NCI-H82 (cell line): ENCODE measurements at places on chromosomes 2 and 18.

- DNase-seq, result no peak
Observed at GRCh38 chr2:219702796-219703545, 75.5 kb downstream of the SLC4A3 start.

- no peak for DNase-seq
Observed at GRCh38 chr2:239932881-239933735, 92.0 kb downstream of the NDUFA10 start.

- DNase-seq, result no peak
Observed at GRCh38 chr2:169222665-169223064, 139.7 kb downstream of the LRP2 start.

DNA sequence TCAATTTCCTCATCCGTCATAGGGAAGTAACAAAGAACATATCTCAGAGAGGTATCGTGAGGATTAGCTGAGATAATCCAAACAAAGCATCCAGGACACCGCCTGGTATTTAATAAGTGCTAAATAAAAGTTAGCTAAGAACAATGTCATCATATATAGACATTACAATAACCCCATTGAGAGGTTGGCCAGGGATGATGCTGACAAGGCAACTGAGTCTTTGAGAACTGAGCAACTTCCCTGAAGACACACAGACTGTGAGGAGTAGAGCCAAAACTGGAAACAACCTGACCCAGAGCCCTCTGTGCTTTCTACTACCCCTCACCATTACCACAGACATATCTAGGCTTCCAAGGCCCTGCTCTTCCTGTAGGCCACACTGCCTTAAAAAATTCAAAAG, 1.6 kb upstream of the DCTN1 start:
- no peak for DNase-seq

GRCh38 chr2:61257446-61257845, 95.5 kb downstream of the C2orf74 start:
- no peak for DNase-seq

- DNase-seq, result no peak
Observed at GRCh38 chr2:221524158-221524557, 47.9 kb downstream of the EPHA4 start.

DNA sequence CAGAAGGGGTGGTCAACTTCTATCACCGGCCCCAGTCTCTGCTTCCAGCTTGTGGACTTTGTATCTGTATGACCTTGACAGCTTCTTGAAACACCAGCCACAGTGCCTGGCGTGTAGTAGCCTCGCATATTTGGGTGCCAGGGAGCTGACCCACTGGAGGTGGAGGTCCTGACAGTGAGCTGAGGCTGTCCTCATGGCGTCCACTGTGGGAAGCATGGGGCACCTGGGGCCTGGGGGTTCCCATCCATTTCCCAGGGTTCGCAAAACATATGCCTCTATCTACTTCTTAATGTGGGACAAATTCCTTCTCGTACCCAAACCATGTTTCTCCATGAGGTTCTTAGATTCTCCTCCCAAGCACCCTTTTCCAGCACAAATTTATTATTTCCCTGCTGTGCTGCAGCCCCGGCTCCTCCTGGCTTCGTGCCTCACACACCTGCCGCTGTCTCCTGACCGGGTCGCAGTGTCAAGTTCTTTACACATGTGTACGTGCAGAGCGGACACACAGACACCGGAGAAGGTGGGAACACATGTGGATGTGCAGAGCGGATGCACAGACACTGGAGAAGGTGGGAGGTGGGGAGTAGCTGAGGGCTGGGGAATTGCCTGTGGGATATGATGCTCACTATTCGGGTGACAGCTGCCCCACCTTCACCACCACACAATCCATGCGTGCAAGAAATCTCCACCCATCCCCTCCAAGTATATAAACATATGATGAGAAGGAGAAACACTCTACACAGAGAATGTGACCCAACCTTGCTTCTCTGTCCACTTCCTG, 23.4 kb downstream of the TMEM18 start:
- no peak for DNase-seq

DNA sequence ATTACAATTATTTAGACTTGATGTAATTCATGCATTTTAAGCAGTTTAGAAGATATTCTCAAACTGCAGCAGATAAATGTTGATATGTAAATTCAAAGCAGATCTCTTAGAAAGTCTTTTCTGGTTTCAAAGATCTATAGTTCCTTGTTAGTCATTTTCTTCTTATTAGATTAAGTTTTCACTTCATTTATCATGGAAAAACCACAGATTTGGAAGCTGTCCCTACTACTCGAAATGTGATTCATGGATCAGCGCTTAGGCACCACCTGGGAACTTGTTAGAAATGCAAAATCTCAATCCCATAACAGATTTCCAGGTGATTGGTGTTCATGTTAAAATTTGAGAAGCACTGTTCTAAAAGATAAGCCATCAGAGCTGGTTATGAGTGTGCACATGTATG, 92.8 kb upstream of the CDH2 start:
- DNase-seq, result no peak

DNA sequence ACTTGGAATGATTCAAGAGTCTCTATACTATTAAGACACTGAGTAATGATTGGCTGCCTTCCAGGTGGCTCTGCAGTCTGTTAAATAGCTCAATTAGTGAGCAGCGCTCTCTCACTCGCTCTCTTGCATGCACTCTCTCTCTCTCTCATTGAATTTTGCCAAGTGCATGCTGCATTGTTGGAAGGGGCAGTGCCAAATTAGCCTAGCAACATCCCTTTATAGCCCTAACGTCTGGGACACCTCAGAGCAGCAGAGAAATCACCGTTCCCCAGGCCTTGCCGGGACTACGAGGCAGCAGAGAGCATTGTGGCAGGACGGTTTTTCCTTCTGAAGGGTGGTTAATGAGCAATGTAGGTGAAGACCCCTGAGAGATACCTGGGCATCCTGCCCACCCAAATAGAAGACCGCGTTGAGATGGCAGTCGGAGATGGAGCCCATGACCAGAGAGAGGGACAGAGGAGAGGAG, 447.6 kb upstream of the POU3F3 start:
- no peak for DNase-seq

- no peak for DNase-seq
Observed at GRCh38 chr2:39851251-39851650, 72.2 kb upstream of the THUMPD2 start.

GRCh38 chr2:220279840-220280239, 652.4 kb downstream of the SLC4A3 start:
- no peak for DNase-seq

DNA sequence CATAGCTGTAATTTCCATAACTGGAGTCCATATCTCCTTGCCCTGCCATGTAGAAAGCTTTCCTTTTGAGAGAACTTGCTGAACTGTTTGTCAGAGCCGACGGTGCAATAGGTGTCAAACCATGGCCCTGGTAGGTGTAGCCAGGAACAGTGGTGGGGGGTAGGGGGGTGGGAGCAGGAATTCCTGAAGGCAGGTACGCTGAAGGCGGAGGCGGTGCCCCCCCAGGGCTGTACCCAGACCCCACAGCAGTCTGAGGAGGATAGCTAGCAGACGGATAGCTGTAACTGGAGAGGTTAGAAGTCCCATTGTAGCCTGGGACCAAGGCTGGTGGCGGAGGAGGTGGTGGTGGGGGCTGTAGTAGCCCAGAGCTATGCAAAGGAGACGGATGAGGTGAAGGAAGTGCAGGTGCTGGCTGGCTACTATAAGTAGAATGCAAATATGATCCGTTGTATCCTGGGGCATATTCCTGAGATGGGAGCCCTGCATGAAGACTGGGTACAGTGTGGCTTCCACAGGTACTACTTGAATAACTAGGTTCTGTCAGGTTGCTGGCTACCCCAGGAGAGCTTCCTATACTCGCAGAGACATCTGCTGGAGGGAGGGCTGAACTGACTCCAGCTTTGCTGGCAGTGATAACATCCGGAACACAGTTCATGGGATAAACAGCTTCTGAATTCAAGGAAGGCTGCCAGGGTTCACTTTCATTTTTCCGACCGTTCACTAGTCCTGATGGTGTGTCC, 124.8 kb downstream of the FIGN start:
- DNase-seq, result peak; percentile 54

DNA sequence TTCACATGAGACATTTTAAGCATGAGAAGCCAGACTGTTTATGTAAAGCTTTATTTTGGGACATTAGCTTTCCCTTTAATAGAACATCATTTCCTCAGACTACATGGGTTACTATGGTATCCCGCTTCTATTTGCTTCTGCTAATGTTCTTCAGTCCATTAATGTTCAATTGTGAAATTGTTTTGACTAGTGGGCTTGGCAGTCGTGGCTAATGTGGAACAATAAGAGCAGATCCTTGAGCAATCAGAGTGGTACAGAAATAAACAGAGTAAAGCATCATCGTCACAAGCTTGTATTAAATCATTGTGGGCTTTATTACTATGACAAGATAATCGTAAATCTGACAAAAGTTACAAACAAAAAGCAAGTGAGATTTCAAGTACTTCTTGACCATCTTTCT, 60.2 kb downstream of the PDE1A start:
- DNase-seq, result no peak

DNA sequence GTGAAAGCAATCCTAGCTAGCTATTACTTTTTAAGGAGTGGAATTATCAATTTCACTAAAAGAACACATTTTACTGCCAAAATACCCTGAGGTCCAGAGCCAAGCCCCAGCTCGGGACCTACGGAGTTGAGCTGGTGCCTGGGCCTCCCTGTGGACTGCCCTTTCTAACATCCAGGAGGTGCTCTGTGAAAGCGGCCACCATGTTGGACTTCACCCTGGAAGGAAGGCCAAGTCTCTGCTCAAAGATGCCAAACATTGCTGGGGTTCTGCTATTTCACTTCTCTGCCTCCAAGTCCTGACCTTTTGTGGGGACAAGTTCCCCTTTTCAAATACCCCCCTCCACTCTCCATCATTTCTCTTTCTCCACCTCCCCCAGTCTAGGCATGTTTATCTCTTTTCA, 498.7 kb upstream of the RAB6C start:
- DNase-seq, result no peak

- DNase-seq, result no peak
Observed at GRCh38 chr2:23208339-23208738, 176.6 kb upstream of the KLHL29 start.

DNA sequence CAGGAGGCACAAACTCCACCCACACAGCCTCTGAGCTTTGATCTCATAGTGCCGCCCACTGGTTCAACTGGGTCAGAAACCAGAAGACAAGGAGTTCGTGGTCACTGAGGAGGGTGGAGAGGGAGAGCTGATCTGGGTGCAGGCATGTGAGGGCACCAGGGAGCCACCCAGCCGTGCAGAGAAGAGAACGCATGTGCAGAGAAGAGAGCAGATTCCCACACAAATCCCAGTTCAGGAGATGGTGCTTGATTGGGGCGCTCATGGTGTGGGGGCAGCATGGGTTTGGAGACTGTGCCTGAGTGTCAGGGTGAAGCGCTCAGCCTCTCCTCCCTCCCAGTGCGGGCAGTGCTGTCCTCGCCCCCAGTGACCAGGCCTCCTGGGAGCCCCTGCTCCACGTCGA, 375.2 kb upstream of the MYT1L start:
- DNase-seq, result no peak

- peak; percentile 59 for DNase-seq
Observed at GRCh38 chr2:205628422-205628821, 53.9 kb upstream of the NRP2 start.

- no peak for DNase-seq
Observed at GRCh38 chr2:9377461-9378097, 45.7 kb downstream of the ITGB1BP1 start.

DNA sequence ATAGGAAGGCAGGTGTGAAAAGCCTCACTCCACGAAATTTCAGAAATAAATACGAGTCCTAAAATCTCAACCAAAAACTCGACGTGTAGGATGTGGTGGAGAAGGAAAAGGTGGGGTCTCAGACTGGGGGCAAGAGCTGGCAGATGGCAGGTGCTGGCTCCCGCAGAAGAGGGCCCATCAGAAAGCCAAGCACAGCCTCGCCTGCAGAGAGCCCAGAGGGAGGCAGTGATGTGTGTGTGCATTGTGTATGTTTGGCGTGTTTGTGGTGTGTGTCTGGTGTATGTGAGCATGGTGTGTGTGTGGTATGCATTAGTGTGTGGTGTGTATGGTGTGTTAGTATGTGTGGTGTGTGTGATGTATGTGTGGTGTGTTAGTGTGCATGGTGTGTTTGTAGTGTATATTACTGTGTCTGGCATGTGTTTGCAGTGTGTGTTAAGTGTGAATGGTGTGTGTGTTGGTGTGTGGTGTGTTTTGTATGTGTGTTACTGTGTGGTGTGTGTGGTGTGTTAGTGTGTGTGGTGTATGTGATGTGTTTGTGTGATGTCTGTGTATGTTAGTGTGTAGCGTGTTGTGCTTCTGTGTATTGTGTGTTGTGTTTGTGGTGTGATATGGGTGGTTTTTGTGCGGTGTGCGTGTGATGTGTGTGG, 116.5 kb downstream of the FAM168B start:
- no peak for DNase-seq

- DNase-seq, result no peak
Observed at GRCh38 chr2:189092936-189093335, 86.6 kb downstream of the COL5A2 start.

DNA sequence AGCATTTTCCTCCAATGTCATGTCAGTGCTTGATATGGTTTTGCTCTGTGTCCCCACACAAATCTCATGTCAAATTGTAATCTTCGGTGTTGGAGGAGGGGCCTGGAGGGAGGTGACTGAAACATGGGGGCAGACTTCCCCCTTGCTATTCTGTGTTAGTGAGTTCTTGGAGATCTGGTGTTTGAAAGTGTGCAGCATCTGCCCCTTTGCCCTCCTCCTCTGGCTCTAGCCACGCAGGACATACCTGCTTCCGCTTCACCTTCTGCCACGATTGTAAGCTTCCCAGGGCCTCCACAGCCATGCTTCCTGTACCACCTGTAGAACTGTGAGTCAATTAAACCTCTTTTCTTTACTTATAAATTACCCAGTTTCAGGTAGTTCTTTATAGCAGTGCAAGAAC, 118.7 kb downstream of the NOL10 start:
- DNase-seq, result no peak

DNA sequence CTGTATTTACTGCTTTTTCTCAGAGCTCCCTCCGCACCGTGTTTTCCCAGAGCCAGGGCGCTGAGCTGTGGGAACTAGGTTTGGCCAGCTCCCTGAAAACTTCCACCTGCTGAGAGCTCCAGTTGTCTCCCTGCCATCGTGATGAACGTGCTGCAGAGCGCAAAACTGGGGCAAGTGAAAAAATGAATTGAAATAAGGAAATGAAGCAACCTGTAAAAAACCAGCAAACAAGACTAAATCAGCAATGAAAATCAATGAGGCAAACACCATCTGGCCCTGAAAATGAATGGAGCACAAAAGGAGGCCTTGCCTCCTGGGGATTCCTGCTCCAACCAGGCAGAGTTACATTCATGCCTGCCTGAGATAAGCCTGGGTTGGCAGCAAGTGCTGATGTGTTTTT, 129.9 kb downstream of the MARCHF4 start:
- peak; percentile 32 for DNase-seq

DNA sequence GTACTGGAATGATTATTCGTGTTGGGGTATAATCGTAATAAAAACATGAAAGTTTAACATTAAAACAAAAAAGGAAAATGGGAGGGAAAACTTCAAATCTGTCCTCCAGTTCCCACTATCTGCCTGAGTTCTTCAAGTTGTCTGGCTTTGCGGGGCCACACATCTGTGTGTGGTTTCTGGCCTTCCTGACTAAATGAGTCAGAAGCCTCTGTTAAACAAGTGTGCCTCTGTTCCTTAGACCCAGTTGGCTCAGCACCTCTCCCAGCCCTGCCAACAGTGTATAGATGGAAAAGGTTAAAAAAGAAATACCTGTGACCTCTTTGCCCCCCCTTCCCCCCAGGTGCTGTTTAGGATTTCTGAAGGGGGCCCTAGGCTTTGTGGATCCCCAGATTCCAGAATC, 30.2 kb downstream of the XDH start:
- no peak for DNase-seq
